ENCODE measurements at places on chromosomes 7 and 10.

GRCh38 chr10:717458-717857 lies 28.0 kb upstream of the DIP2C start:
- no peak for DNase-seq

- DNase-seq: peak; percentile 10
Observed at GRCh38 chr7:44733708-44734481, 14.8 kb upstream of the ZMIZ2 start.

DNA sequence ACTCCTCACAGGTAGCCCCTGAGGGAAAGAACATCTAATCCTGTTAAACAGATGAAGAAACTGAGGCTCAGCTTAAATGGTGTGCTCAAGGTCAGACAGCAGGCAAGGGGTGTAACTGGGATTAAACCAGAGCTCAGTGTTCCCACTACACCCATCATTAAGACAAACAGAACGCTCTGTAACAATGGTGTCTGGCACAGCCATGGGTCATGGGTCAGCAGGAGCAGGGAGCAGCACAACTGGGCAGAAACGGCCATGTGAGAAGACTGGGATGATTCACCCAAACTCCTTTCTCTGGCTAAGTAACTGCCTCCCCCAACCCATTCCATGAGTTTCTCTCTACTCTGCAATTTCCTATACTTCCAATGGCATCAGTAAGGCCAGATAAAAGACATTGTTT lies 85.5 kb upstream of the PDE1C start:
- DNase-seq: no peak

GRCh38 chr7:159102681-159103381 lies 41.8 kb downstream of the VIPR2 start:
- peak; percentile 63 for DNase-seq

DNA sequence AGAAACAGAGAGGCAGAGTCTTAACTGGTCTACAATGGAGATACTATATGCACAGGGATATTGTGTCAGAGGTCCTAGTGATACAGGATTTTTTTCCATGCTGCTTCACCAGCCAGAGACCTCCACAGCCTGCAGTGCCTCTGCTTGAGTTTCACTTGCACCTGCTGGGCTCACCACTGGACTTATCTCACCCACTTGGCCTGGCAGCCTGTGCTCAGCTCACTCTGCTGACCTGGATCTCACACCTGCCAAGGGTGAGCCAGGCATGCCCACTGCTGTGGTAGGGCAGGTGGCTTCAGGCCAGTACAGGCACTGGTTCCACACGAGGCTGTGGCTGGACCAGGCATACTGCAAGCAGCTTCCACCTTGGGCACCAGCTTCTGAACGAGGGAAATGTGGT lies 36.6 kb downstream of the PNLIPRP3 start:
- DNase-seq: peak; percentile 79

DNA sequence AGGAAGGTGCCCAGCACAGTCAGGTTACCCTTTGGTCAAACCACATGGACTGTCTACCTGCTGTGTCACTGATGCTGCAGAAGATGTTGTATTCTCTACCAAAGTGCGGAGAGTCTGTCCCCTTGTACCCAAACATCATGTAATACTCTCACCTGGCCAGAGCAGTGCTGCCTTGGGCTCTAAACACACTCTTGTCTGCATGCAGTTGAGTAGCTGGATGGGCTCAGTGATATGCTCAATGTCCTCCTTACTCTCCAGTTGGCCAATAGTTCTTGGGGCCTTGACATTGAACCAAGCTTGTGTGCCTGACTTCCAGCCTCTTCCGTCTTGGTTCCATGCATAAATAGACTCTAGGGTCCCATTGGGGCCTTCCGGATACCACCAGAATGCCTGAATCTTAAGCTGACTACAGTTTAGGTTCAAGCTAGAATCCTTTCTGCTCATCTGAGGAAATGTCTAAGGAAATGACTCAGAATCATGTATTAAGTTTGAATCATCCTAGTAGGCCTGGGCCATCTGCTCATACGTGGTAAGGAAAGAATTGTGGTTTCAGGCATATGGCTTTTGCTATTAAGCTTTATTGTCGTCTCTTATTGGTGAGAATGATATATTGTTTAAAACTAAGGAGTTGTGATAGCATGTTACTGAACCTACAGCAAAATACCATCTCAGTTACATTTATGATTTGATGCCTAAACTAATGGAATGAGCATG lies 118.0 kb downstream of the OTUD1 start:
- no peak for DNase-seq

DNA sequence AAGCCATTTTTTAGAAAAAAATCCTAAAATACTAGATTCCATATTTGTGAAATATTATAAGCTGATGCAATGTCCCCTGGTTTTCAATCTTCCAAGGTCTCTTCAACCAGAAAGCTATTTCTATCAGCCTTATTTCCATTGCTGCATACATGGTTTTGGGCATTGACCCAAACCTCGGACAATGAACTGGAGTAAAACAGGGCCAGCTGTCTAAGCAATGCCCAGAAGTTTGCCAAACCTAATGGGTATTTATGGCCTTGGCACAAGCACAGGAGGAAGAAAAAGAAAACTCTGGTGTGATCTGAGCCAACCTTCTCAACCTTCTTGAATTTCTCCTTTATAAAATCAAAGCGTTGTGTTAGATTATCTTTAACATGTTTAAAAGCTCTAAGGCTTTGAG lies 402.3 kb downstream of the DNAJB9 start:
- no peak for DNase-seq

DNA sequence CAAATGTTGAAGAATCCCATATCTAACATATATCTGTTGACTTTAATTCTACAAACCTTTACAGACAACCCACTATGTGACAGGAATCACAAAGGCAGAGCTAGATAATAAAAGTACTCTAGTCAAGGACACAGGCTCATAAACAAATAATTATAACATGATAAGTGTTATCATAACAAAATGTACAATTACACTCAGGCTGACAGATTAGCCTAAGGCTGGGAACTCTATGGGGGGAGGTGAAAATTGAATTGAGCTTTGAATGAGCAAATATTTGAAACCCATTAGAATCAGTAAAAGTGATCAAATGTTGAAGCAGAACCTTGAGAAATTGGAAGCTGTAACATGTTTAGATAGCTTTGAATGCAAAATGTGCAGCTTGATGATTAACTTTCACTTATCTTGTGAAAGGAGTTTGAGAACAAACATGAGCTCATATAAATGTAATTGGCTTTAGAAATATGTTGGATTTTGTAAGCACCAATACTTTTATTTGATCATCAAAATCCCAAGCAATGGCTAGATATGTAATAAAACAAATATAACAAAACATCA lies 970.2 kb downstream of the SORCS3 start:
- no peak for DNase-seq

DNA sequence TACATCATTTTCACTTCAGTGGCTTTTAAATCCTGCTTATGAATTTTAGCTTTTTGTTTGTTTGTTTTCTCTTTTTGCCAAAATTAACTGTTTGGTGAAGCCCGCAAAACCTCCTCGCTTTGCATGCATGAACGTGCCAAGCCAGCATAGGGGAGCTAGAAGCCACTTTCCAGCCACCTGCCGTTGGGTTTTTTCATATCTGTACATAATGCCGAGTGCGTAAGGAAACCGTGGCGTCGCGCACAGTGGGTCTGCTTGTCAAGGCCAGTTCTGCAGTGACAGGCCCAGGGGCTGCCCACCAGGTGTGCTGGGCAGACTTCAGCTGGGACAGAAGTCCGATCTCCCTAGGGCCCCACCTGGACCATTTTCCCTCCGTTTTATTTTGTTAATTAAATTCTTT lies 41.1 kb downstream of the WIPI2 start:
- DNase-seq: no peak

- DNase-seq: no peak
Observed at GRCh38 chr7:153087498-153087897, 327.9 kb downstream of the ACTR3B start.

GRCh38 chr7:112081778-112082177 lies 124.4 kb downstream of the DOCK4 start:
- DNase-seq: no peak

- DNase-seq: no peak
Observed at GRCh38 chr10:23157239-23157681, 34.9 kb upstream of the PTF1A start.

GRCh38 chr7:36562121-36562520 lies 162.2 kb downstream of the AOAH start:
- DNase-seq: no peak

GRCh38 chr10:6298428-6298827 lies 95.7 kb downstream of the PFKFB3 start:
- no peak for DNase-seq

Measured in chondrocyte (in vitro differentiated cells).